ENCODE measurements at places on chromosomes 3 and 15. TPM values are rescaled to one million over a fixed set of nuclear protein-coding genes. Genes with fewer than 3 reads are reported as not detected.

CADM2 gene
- not detected for total RNA-seq

SV2B gene
- total RNA-seq, result not detected

WDR93 gene
- not detected for total RNA-seq

GPR62 gene
- total RNA-seq, result 0.07 TPM

UROC1 gene
- total RNA-seq, result not detected

BUB1B gene
- total RNA-seq, result 30.1 TPM

IRAK2 gene
- 2.1 TPM for total RNA-seq

FBXO45 gene
- total RNA-seq, result 7.3 TPM

GABRB3 gene
- 4.4 TPM for total RNA-seq

IL16 gene
- total RNA-seq, result not detected

ZBED2 gene
- total RNA-seq, result 0.10 TPM

SMCO1 gene
- not detected for total RNA-seq

RTP1 gene
- total RNA-seq, result not detected

TCF12 gene
- total RNA-seq, result 115 TPM

ST6GAL1 gene
- 1.9 TPM for total RNA-seq

ISLR gene
- total RNA-seq, result 6.3 TPM

HYAL1 gene
- total RNA-seq, result 0.61 TPM

TGM4 gene
- not detected for total RNA-seq

LNP1 gene
- total RNA-seq, result 1.7 TPM

CGNL1 gene
- not detected for total RNA-seq

FANCD2OS gene
- total RNA-seq, result not detected

TM4SF4 gene
- 0.89 TPM for total RNA-seq

PARP14 gene
- 8.2 TPM for total RNA-seq

ATP13A5 gene
- total RNA-seq, result not detected

ISLR2 gene
- total RNA-seq, result not detected

ADPRH gene
- 1.3 TPM for total RNA-seq

PLOD2 gene
- 325 TPM for total RNA-seq

SUSD5 gene
- 0.21 TPM for total RNA-seq

CHRD gene
- total RNA-seq, result not detected

CIDEC gene
- total RNA-seq, result not detected

C3orf18 gene
- 14.0 TPM for total RNA-seq

ARHGAP11A gene
- 68.9 TPM for total RNA-seq

ALDH1A3 gene
- total RNA-seq, result 0.71 TPM

EPHA6 gene
- total RNA-seq, result not detected

BTD gene
- total RNA-seq, result 21.1 TPM

CLDN18 gene
- not detected for total RNA-seq

C2CD4B gene
- not detected for total RNA-seq

SLC6A20 gene
- not detected for total RNA-seq

COL6A6 gene
- not detected for total RNA-seq

DNAJB8 gene
- not detected for total RNA-seq

FAM81A gene
- not detected for total RNA-seq

PTH1R gene
- total RNA-seq, result 0.09 TPM

LRRK1 gene
- total RNA-seq, result 13.7 TPM

PIERCE2 gene
- 0.71 TPM for total RNA-seq

Measured in HFFc6 (cell line).